ENCODE measurements at places on chromosomes 6 and 20. TPM values are rescaled to one million over a fixed set of nuclear protein-coding genes. Genes with fewer than 3 reads are reported as not detected.

DNA sequence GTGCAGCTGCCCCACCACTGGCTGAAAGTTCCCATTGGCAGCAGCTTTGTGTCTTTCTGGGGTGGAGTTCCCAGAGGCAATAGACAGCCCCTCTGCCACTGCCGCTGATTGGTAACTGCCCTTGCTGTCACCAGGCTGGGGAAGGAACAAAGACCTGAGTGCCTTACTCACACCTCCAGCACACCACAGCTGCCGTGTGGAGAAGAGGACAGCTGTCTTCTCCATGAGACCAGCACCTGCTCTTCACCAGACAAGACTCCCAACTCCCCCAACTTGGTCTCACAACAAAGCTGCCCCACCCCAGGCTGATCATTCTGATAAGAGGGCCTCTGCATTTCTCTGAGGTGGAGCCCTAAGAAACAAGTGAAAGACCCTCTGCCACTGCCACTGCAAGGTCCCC, 39.7 kb upstream of the PTCHD4 start:
- no peak for DNase-seq
- no peaks in the 10 kb centered on the region for H3K27me3 ChIP-seq
- no peak overlapping the region for H3K4me3 ChIP-seq
- H3K27ac ChIP-seq: no peak overlapping the region

DNA sequence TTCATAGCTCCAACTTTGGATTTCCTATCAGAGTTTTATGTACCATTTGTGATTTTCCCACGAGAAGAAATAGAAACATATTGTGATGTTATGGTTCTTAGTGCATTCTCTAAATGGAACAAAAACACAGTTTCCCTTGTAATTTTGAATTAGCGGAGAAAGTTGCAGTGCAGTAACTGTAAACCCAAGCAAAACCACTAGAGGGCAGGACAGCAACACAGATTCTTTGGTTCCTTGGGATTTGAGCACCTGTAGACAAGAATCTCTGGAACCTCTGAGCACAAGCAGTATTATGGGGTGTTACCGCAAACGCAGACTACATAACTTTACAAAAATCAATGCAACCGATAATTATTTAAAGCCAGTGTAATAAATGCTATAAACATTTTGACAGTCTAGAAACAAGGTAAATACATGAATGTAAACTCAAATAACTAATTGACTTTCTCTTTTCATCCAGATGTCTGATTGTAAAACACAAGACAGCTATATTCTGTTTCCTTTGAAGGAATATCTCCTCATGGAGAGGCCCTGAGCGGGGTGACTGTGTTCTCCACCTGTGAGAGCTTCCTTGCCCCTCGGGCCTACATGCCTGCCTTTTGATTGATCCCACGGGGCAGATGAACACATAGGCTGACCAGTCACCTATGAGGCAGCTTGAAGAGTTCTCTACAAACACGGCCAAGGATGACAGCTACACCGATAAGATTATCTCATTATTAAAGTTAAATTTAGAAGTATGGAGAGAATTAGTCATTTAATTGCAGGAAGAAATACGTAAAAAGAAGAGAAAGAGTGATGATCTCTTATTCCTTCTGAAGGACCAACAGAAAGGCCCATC, 67.5 kb upstream of the COL21A1 start:
- no peaks in the 10 kb centered on the region for H3K36me3 ChIP-seq
- H3K4me3 ChIP-seq: no peak overlapping the region
- no peaks in the 10 kb centered on the region for H3K4me1 ChIP-seq
- no peaks in the 10 kb centered on the region for H3K27me3 ChIP-seq

DNA sequence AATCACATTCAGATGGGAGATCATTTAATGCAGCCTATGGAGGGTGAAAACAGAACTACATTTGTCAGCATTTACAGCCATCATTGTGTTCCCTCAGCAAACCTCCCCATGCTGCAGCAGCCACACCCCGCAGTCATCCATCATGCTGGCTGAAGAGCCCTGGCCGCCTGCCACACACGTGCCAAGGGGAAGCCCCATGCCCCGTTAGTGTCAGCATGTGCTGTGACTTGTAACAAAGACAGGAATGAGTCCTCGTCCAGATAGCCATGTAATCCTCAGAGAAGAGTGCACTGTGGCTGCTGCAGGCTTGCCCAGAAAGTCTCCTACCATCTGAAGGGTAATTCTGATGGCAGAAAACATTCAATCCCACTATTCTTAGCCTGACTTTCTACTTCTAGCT, 1097.8 kb downstream of the KIF16B start:
- no peaks in the 10 kb centered on the region for H3K36me3 ChIP-seq
- H3K27me3 ChIP-seq: no peaks in the 10 kb centered on the region
- no peak overlapping the region for H3K27ac ChIP-seq
- H3K4me1 ChIP-seq: no peaks in the 10 kb centered on the region
- peak; percentile 32 for DNase-seq
- no peak overlapping the region for H3K4me3 ChIP-seq

GRCh38 chr6:118317581-118318563, 230.2 kb upstream of the PLN start:
- H3K36me3 ChIP-seq: no peaks in the 10 kb centered on the region
- no peaks in the 10 kb centered on the region for H3K27me3 ChIP-seq
- H3K4me1 ChIP-seq: no peaks in the 10 kb centered on the region
- no peak for DNase-seq

- DNase-seq: no peak
- no peak overlapping the region for H3K4me3 ChIP-seq
- no peaks in the 10 kb centered on the region for H3K4me1 ChIP-seq
- H3K27me3 ChIP-seq: no peaks in the 10 kb centered on the region
- H3K27ac ChIP-seq: no peak overlapping the region
Measured at GRCh38 chr20:19958928-19959327, 58.2 kb upstream of the NAA20 start.

GRCh38 chr6:4640139-4640538, 136.1 kb upstream of the CDYL start:
- no peaks in the 10 kb centered on the region for H3K36me3 ChIP-seq
- no peak overlapping the region for H3K4me3 ChIP-seq
- no peak overlapping the region for H3K27ac ChIP-seq
- no peak for DNase-seq
- no peaks in the 10 kb centered on the region for H3K27me3 ChIP-seq

GRCh38 chr6:52260634-52261033, 16.3 kb upstream of the IL17F start:
- DNase-seq: no peak
- no peaks in the 10 kb centered on the region for H3K36me3 ChIP-seq
- no peak overlapping the region for H3K27ac ChIP-seq
- no peaks in the 10 kb centered on the region for H3K27me3 ChIP-seq
- no peaks in the 10 kb centered on the region for H3K4me1 ChIP-seq
- H3K4me3 ChIP-seq: no peak overlapping the region

DNA sequence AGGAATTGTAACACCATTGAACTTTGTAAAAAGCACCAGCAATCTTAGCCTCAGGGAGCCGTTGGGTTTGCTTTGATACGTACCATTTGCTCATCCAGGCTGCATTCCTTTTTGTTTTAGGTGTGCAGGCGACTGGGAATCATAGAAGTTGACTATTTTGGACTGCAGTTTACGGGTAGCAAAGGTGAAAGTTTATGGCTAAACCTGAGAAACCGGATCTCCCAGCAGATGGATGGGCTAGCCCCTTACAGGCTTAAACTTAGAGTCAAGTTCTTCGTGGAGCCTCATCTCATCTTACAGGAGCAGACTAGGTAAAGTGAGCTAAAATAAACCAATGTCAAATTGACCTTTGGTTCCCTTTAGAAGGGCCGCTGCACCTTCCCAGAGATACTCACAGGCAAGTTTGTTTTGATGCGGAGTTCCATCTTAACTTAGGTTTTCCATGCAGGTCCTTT, 1.6 kb downstream of the MYLIP start:
- DNase-seq: peak; percentile 68
- H3K27ac ChIP-seq: peak overlapping the region; percentile 92
- H3K4me1 ChIP-seq: peaks cover 8% of the 10 kb centered on the region
- no peaks in the 10 kb centered on the region for H3K27me3 ChIP-seq
- peak overlapping the region; percentile 91 for H3K4me3 ChIP-seq
- H3K36me3 ChIP-seq: no peaks in the 10 kb centered on the region

- no peak for DNase-seq
- no peak overlapping the region for H3K27ac ChIP-seq
- no peak overlapping the region for H3K4me3 ChIP-seq
- H3K27me3 ChIP-seq: no peaks in the 10 kb centered on the region
- no peaks in the 10 kb centered on the region for H3K4me1 ChIP-seq
Measured at GRCh38 chr6:30424549-30424948, 64.8 kb upstream of the HLA-E start.

GRCh38 chr6:80197474-80197873, 91.0 kb downstream of the BCKDHB start:
- H3K4me3 ChIP-seq: no peak overlapping the region
- no peaks in the 10 kb centered on the region for H3K36me3 ChIP-seq
- no peak overlapping the region for H3K27ac ChIP-seq
- H3K4me1 ChIP-seq: no peaks in the 10 kb centered on the region
- H3K27me3 ChIP-seq: no peaks in the 10 kb centered on the region
- DNase-seq: no peak

GRCh38 chr6:68010936-68011335, 624.1 kb upstream of the ADGRB3 start:
- H3K36me3 ChIP-seq: no peaks in the 10 kb centered on the region
- no peaks in the 10 kb centered on the region for H3K27me3 ChIP-seq
- no peak for DNase-seq

DNA sequence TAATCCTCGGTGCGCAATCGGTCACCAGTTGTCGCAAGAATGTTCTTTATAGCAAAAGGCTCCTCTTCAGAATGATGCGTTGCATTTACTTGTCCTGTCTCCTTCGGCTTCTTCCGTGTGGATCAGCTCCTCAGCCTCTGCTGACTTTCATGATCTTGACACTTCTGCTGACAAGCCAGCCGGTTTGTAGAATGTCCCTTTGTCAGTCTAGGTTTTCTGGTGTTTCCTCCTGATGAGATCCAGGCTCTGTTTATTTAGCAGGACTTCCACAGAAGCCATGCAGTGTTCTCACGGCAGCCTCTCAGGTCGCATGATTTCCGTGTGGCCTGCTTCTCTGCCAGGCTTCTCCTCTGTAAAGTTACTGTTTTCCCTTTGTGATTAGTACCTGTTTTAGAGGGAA, 66.9 kb downstream of the STX11 start:
- no peak for DNase-seq
- no peak overlapping the region for H3K27ac ChIP-seq
- peak overlapping the region; percentile 57 for H3K4me3 ChIP-seq
- no peaks in the 10 kb centered on the region for H3K27me3 ChIP-seq
- H3K4me1 ChIP-seq: peaks cover 5% of the 10 kb centered on the region

GRCh38 chr20:47677635-47678453, 107.4 kb downstream of the SULF2 start:
- DNase-seq: peak; percentile 28
- no peaks in the 10 kb centered on the region for H3K36me3 ChIP-seq
- H3K4me1 ChIP-seq: no peaks in the 10 kb centered on the region
- no peaks in the 10 kb centered on the region for H3K27me3 ChIP-seq
- H3K27ac ChIP-seq: no peak overlapping the region

DNA sequence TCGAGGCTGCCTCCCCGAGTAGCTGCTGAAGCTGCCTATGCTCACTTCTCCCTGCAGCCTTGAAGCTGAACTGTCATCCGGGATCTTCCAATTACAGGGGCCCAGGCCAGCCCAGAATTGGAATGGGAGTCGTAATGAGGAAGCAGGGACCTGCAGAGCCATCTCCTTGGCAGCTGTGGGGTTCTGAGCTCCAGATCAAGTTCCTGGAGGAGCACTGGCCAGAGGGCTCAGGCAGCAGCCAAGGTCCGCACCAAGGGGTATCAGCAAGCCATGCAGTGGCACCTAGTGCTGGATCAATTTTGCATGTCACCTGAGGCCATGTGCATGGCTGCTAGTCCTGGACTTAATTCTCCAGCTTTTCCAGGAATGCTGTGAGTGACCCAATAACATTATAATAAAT, 163.2 kb upstream of the TSHZ2 start:
- no peak overlapping the region for H3K4me3 ChIP-seq
- H3K36me3 ChIP-seq: no peaks in the 10 kb centered on the region
- no peaks in the 10 kb centered on the region for H3K4me1 ChIP-seq
- no peaks in the 10 kb centered on the region for H3K27me3 ChIP-seq

The C2 gene
- 7.8 TPM for total RNA-seq

The JAG1 gene
- 66.5 TPM for total RNA-seq

The SYS1 gene
- total RNA-seq: 24.4 TPM

The NMBR gene
- total RNA-seq: not detected

The SPATS1 gene
- total RNA-seq: not detected

The CST3 gene
- total RNA-seq: 606 TPM

The EYA4 gene
- not detected for total RNA-seq

The GINM1 gene
- total RNA-seq: 22.9 TPM

The C20orf144 gene
- total RNA-seq: 0.30 TPM

The LY6G6D gene
- not detected for total RNA-seq

The DUSP15 gene
- 0.74 TPM for total RNA-seq

The PDCD2 gene
- 46.7 TPM for total RNA-seq

The ENPP4 gene
- 28.4 TPM for total RNA-seq

The GFOD1 gene
- total RNA-seq: 7.6 TPM
